ENCODE measurements at places on chromosomes 3 and 15.

DNA sequence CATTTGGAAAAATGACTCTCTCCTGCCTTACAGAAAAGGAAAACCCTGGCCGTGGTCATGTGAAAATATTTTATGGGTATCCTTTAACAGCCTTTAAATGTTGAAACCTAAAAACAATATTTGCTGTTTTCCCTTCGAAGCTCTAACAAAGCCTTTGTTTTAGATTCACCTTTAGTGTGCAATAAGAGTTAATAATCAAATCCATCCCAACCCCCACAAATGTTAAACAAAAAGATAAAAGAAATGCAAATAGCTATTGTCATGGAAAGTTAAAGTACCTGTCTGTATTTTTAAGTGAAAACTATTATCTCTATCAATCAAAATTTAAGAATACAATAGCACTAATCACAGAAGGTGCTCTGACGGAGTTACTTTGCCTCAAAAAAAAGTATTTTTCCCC, 279.3 kb downstream of the FOXP1 start:
- no peak for DNase-seq

GRCh38 chr3:177484926-177485325, 287.6 kb upstream of the TBL1XR1 start:
- no peak for DNase-seq

DNA sequence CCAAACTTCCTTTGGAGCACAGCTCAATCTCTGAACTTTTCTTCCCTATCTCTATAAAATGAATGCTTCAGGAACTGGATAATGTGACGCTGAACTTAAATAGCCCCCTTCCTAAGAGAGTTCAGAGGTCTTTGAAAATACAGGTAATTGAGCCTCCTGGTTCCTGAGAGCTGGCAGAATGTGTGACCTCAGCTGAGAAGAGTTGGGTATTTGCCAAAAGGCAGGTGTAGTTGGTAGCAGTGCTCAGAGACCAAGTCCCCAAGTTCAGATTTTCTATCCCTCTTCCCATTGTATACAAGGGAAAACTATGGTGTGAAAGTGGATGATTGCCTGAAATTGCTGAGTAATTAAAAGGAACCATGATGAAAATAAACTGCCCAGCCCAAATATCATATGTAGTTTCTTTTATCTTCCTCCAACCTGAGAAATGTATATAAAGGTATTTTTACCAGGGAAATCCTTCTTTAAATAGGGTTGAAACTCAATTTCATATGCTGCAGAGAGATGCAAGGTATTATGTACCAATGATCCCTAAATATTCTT, 154.6 kb upstream of the ICE2 start:
- no peak for DNase-seq

DNA sequence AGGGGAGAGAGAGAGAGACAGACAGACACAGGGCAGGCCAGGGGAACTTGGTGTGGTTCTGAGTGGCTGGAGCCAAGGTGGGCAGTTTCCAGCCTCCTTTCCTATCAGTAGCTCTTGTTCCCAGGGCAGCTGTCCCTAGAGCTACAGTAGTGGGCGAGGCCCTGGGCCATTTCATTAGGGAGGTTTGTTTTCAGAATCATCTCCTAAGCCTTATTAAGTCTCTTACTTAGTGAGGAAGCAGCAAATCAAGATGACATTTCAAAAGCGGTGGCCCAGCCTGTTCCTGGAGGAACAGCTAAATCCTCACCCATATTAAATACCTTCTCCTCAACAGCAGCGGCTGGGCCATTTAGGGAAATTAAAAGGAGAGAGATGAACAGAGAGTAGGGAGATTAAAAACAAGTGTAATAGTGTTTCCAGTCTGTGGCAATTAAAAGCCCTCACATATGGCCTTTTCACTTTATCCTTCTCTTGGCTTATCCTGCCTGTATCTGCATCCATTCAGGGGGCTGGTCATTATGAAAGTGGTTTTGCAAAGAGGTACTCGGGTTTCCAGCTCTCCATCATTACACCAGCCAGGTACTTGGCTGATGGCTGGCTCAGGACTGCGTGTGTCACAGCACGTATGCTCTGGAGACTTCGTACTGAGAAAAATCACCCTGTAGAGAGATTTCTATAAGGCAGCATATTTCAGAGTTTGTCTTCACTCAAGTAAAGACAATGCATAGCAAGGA, 91.9 kb upstream of the PRR23C start:
- no peak for DNase-seq

- peak; percentile 38 for DNase-seq
These were observed 769 bp downstream of the C2CD4A start for GRCh38 chr15:62067448-62068044.

- DNase-seq, result no peak
These were observed 775.7 kb downstream of the SI start for GRCh38 chr3:164302622-164303021.

DNA sequence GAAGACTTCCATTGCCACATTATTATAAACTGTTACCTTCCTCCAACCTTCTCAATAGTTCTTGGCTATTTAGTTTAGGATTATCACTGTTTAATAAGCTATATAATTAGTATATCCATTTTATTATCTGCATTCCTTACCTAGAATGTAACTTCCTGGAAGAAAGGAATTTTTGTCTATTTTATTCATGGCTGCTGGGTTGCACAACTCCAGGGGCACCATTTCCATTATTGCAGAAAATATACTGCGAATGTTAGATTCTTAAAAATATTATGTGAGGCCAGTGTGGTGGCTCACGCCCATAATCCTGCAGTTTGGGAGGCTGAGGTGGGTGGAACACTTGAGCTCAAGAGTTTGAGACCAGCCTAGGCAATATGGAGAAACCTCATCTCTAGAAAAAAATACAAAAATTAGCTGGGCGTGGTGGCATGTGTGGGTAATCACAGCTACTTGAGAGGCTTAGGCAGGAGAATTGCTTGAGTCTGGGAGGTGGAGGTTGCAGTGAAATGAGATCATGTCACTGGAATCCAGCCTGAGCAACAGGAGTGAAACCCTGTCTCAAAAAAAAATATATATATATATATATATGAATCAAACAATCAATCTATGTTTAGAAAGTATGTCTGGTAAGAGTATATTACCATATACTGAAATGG, 19.9 kb downstream of the CLDN1 start:
- DNase-seq, result no peak

DNA sequence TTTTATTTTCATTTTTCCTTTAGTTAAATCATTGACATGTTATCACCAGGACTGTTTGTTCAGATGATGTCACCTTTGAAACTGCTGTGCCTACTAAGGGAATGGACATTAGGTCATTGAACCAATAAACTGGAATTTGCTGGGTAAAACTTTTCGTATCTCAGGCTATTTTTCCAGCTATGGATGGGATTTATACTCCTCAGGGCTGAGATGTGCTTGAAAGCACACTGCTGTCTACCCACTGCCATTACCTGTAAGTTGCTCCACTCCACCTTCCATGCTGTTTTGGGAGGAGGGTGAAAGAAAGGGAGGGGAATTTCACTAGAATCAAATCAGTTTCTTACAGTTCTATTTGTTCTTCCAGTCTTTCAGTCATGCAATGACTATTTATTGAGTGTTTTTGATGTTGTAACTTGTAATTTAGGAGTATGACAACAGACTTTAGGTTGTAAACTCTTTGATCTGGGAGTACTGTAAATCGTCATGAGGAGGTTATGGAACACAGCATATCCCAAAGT, 11.3 kb downstream of the EHD4 start:
- DNase-seq, result no peak

DNA sequence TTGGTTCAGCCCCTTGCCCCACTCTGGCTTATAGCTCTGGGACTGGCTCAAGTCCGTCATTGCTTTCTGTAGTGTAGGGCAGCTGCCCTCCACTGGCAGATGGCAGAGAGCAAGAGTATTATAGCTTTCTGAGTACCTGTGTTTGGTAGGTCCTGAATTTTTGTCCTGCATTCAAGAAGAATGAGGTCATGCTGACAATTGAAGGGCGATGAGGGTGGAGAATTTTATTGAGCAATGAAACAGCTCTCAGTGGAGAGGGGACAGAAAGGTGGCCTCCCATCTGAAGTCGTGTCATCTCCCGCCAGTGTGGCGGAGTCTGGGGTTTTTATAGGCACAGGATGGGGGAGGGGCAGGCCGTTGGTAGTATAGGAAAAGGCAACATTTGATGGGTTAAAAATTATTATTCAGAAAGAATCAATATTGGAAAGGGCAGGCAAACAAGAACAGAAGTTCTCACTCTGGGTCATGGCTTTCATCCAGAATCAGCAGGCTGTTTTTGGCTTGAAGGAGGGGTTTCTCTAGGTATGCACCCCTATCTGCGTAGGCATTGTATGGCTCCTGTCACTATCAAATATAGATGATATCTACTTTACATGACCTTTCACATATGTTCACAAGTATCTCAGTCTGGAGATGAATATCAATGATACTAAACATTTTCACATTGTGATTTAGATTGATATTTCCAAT, 1239.7 kb upstream of the ALCAM start:
- DNase-seq, result no peak

DNA sequence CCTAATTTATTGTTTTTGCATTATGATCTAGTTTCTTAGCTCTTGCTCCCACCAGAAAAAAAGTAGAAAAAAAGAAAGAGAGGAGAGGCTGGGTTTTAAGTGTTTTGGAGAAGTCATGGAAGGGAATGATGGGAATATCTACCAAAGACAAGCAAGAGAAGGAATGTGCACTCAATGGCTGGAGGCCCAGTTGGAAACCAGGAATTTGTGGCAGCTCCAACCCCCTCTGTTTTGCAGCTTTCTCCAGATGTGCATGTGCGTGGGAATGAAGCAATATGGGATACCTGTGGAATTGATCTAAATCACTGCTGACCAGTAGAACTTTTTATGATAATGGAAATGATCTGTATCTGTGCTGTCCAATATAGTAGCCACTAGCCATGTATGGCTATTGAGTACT, 27.1 kb downstream of the EIF2AK4 start:
- DNase-seq, result no peak

- DNase-seq, result no peak
These were observed 241.8 kb upstream of the LRTM1 start for GRCh38 chr3:55169608-55170072.

GRCh38 chr3:148191966-148192365, 505.7 kb upstream of the AGTR1 start:
- DNase-seq, result no peak
